ENCODE measurements at places on chromosomes 3 and 15.

DNA sequence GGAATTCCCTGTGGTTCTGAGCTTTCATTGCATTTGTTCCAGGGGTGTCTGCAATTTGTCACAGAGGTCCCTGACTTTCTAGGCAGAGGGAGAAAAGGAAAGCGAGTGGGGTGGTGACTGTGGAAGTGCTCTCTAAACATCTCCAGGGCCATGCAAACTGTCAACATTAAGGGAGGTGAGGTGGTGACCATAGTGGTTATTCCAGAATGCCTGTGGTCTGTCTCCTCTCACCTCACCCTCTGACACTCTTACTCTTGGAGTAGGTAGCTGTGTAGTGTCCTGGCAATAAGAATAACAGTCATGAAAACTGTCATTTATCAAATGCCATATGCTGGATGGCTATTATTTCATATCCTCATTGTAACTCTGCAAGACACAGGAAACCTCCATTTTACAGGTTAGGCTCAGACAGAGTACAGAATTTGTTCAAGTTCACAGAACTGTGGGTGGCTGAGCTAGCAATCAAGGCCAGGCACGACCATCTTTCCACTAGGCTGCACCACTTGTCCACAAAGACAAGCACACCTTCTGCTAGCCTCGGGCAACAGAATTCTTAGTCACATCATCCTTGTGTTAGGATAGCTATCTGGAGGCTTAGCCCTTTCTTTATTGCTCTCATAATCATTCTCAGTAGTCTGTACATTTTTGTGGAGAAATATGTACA, 179.4 kb downstream of the CD47 start:
- no peak for DNase-seq

DNA sequence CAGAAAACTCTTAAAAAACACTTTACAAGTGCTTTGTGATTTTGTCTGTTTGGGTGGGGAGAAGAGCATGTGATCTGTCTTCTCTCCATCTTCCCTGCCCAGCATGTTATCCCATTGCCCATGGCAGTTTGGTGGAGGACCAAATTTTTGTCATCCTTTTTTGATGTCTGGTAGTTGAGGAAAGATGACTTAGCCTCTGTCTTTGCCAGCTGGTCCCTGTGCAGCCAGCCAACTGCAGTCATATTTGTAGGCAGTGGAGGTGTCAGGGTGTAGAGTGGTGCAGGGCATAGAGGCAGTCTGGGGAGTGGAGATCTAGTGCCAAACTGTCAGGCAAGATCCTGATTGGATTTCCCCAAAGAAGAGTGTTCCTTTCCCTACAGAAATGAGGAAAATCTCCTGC, 40.7 kb downstream of the GASK1A start:
- no peak for DNase-seq

GRCh38 chr3:128316481-128316891, 150.2 kb downstream of the DNAJB8 start:
- DNase-seq, result no peak

- no peak for DNase-seq
Measured at GRCh38 chr15:100908466-100908865, 10.7 kb upstream of the LRRK1 start.

DNA sequence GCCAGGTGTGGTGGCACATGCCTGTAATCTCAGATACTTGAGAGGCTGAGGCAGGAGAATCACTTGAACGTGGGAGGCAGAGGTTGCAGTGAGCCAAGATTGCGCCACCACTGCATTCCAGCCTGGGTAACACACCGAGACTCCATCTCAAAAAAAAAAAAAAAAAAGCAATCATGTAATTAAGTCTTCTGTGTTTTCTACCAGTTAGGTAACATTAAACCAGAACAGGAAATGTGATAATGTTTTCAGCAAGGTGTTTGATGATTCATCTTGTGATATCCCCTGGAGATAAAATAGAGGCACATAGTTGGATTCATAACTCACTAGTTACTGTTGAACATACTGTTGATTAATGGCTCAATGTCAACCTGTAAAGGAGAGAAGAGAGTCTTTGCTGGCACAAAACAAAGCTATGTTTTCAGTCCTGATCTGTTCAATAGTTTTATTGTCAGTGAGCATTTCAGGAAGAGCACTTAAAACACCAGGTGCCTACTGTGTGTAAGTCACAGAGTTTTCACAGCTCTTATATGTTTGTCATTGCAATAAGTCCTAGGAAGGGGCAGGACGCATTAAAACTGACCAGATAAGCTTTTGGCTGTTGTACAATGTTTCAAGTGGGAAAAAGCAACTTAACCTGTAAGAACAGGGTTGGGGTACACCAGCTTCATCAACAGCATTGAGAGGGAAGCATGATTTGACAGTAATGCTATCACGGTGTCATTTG, 19.5 kb downstream of the DNAJB11 start:
- no peak for DNase-seq

DNA sequence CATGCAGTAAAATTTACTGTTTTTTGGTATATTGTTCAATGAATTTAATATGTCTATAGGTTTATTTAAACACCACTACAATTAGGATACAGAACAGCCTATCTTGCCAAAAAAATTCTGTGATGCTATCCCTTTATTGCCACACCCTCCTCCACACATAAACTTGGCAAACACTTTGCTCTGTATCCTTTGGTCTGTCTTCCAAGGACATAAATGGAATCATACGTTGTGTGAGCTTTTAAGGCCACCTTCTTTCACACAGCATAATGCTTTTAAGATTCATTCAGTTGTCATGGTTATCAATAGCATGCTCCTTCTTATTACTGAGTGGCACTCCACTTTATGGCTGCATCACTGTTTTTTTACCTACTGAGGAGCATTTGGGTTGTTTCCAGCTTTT, 71.5 kb downstream of the CERS3 start:
- DNase-seq, result no peak

GRCh38 chr3:8458711-8459110, 42.9 kb upstream of the LMCD1 start:
- DNase-seq, result no peak

DNA sequence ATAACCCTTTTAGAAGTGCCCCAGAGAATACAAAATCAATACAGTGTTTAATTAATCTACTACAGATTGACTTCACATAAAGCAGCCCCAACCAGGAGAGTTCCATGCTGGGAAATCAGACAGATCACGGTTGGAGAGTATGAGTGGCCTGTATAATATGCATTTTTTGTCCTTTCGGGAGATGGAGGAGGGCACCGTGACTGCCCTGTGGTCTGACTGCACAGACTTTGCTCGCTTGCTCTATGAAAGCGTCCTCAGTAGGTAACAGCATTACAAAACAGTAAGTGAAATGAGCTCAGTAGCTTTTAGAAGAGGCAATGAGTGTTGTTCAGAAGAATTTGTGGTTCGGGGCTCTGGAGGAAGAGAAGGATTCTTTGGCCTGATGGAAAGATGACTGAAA, 34.2 kb upstream of the SKIL start:
- no peak for DNase-seq

All from left hindlimb (tissue), 1 donor.